ENCODE measurements at places on chromosomes 13 and 19. TPM values are rescaled to one million over a fixed set of nuclear protein-coding genes. Genes with fewer than 3 reads are reported as not detected.

- no peak for DNase-seq
Observed at GRCh38 chr13:31880851-31881494, 141.6 kb downstream of the RXFP2 start.

DNA sequence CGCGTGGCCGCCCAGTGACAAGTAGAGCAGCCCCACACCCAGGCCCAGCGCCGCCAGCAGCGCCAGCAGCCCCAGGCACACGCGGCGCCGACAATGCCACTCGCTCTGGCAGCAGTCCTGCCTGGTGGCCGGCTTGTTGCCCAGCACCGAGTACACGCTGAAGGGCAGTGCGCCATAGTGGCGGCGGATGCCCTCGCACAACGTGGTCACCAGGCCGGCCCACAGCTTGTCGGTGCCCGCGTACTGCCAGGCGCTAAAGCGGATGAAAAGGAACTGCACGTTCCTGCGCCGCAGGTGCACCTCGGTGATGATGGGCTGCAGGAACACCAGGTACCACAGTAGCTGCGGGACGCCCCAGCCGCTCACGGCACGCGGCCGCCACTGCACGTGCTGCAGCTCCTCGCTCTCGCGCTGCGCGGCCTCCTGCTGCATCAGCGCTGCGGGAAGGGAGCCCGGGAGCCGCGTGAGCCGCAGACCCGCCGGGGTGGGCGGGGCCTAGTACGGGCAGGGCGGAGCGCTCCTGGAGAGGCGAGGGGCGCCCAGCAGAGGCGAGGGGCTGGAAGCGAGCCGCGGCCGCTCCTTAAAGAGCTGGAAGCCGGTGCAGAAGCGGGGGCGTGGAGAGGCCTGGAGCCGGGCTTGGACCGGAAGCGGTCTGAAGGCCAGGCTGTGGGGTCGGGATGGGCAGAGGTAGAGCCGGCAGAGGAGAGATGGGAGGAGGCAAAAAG lies 7.3 kb downstream of the NKPD1 start:
- peak; percentile 82 for DNase-seq

- DNase-seq, result peak; percentile 30
Observed at GRCh38 chr19:16160943-16161560, 12.3 kb downstream of the CIB3 start.

- DNase-seq, result peak; percentile 35
Observed at GRCh38 chr13:91375116-91375729, 23.2 kb upstream of the GPC5 start.

DNA sequence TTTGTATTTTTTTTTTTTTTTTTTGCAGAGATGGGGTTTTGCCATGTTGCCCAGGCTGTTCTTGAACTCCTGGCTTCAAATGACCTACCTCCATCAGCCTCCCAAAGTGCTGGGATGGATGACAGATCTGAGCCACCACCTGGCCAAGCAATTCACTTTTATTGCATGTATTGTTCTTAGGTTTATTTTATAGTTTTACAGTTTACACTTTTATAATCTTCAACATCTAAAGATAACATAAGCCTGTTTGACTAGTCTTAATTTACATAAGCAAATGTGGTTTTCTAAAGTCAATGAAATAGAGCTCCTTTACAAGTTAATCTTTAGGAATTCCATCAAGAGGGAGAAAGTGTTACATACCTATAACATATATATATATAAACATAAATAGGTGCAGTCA lies 9.5 kb upstream of the MPV17L2 start:
- no peak for DNase-seq

DNA sequence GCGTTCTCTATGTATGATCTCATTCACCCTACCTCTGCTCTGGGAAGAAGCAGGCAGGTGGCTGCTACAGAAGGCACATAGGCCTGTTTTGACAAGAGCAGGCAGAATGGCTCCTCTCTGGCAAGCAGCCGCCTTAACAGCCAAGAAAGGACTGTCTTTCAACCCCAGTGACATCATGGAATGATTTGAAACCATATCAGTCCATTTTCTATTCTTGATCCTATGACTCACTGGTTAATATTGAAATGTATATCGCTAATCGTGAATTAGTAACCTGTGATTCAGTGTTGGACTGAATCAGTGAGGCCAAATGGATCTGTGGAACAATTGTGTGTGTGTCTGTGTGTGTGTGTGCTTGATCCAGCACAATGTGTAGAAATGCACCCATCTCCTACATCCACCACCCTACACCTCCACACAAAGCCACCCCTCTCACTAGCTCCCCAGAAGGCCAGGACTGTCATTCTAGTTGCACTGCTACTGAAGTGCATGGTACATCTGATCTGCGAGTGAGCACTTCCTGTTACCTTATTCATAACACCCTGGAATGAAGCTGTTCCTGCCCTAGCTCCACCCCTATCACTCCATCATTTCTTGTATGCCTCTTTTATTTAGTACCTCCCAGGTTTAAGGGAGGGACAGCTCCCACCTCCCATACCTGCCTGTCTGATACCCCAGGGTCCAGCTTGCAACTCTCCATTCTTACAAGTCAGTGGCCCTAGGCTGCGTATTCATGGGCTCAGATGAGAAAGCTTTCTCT lies 460.0 kb downstream of the FOXO1 start:
- no peak for DNase-seq

GRCh38 chr13:40016953-40017660 lies 361.6 kb downstream of the COG6 start:
- DNase-seq, result no peak

DNA sequence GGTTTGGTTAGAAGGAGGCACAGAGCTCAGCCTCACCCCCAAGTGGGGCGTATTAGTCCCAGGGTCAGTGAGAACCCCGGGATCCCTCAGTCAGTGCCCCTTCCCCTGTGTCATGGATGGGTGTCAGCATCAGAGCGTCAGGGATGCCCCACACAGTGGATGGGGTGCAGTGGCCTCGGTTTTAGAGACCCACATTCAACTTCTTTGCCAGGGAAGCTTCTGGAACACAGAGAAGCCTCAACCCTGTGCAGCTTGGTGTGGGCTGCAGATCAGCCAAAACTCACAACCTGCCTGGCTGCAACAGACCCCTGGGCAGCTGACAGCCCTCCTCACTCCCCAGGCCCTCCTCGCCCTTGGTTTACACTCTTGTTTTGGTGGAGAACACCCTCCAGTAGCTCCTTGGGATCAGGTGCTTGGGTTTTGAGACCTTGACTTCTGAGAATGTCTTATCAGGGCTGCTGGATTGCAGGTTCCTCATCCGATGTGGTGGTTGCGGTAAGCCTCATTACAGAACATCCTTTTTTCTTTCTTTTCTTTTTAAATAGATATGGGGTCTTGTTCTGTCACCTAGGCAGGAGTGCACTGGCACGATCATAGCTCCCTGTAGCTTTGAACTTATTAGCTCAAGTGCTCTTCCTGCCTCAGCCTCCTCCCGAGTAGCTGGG lies 11.0 kb downstream of the ZNF333 start:
- DNase-seq, result no peak

DNA sequence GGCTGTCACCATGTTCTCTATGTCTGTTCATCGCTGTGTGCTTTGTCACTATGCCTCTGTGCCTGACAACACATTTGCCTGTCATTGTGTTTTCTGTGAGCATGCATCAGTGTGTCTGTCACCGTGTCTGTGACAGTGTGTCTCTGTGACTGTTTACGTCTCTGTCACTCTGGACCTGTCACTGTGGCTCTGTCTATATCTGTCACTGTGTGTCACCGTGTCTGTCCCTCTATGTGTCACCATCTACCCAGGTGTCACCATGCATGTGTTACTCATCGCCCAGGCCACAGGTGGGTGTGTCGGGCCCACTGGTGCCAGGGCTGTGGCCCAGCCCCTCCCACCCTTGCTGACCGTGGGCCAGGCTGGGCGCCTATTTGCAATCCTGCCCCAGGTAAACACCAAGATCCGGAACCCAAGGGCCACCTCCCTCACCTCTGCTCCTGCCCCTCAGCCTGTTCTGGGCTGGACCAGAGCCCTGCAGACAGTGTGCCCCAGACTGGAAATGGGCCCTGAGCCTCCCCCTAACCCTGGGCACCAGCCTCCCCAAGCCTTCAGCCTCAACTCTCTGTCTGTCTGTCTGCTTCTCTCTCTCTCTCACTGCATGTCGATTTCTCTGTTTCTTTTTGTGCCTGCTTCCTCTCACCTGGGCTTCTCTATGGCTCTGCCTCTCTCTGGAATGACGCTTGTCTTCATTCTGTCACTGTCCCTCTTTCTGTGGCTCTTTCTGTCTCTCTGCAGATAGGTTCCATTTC lies 7.7 kb downstream of the IRF2BP1 start:
- DNase-seq, result no peak

GRCh38 chr13:29379281-29379680 lies 216.2 kb downstream of the SLC7A1 start:
- no peak for DNase-seq

GRCh38 chr13:89688918-89689317 lies 1658.6 kb upstream of the MIR17HG start:
- DNase-seq, result peak; percentile 29

GRCh38 chr19:49488046-49488862 lies 846 bp downstream of the RPL13A start:
- no peak for DNase-seq

GRCh38 chr13:97028441-97029299 lies 34.4 kb upstream of the OXGR1 start:
- peak; percentile 76 for DNase-seq

GRCh38 chr13:111554539-111555267 lies 234.3 kb downstream of the TEX29 start:
- no peak for DNase-seq

DNA sequence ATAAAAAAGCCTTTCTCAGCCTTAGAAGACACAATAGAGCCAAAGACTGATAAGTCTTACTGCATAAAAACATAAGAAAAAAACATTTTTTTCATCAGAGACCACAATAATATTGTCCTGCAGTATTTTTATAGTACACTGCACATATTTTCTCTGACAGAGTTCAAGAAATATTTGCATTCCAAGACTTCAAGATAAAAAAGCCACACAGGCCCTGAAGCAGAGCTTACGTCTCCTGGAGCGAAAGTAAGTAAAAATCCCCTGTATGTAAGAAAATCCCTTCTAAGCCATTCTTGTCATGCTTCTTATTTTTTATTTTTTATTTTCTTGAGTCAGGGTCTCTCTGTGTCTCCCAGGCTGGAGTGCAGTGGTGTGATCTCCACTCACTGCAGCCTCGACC lies 755.9 kb downstream of the LIG4 start:
- peak; percentile 81 for DNase-seq

GRCh38 chr13:21517576-21517975 lies 58.5 kb upstream of the ZDHHC20 start:
- DNase-seq, result no peak

DNA sequence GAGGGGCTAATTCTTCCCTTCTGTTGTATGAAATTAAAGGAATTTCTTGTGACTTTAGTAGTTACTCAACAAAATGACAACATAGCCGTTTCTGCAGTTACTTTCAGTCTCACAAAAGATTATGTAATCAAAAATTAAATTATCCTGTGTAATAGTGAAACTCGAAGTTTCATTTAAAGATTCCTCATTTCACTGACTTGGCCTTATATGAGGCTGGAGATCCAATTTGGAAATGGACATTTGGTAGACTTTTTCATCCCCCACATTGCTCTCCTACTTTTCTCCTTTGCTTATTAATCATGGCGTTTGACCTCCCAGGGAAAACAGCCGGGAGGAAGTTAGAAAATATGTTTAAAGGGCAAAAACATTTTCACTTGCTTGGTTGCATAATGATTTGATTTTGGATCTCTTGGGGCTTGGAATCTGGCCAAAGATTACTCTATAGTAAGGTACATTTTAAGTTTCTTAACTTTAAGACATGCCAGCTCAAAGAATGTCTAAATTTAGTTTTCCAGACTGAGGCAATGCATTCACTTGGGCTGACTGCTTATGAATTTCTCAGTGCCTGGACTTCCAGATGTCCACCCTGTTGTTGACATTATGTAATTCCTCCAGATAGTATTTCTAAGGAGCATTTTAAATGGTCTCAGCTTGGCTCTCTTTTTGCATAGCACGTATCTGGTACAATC lies 1364.9 kb upstream of the MIR17HG start:
- peak; percentile 65 for DNase-seq

DNA sequence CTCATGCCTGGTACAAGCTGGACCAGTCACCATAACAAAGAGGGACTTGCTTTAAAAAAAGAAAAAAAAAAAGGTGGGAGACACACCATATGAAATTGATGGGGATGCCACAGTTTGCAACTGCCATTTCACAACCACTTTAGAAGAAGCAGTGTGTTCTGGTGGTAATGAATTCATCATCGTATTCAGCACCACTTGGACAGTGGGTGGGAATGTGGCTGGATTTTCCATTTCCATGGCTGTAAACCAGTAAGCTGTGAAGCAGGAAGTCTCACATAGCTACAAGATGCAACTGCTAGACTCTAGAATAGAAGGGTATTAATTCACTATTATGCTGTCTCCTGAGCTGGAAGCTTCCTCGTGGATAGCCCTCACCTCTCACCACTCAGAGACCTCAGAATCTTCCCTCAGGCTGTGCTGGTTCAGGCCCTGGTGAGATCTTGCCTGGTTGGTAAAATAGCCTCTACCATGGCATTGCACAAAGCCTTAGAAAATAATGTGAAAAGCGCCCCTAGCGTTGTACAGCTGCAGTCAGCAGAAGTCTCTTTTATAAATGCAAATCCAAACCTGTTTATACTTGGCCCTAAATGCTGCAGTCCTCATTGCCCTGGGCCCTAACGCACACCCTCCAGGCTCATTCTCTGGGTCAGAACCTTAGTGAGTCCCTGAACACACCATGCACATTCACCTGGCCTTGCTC lies 150.7 kb downstream of the KCTD15 start:
- no peak for DNase-seq

DNA sequence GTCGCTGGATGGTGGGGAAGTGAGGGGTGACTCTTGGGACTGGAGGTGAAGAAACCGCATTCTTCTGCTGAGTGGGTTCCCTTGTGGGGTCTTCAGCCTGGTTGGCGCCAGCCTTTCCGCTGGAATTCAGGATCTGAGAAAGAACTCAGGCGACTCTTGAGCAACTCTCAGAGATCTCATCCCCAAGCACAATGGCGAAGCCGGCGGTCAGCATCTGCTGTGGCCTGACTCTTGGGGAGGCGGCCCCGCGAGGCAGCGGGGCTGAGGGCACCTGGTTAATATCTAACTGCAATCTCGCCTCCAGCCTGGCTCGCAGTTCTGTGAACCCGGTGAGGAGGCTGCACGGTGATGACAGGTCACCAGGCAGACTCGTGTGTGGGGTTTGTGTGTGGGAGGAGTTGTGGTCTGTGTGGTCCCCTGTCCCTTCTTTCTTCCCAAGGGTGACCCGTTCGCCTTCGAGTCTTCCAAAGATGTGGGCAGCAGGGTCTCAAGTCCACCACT lies 883 bp downstream of the ZNF441 start:
- peak; percentile 48 for DNase-seq

- DNase-seq, result no peak
Observed at GRCh38 chr19:38686530-38686888, 39.1 kb downstream of the ACTN4 start.

- no peak for DNase-seq
Observed at GRCh38 chr19:34135821-34136611, 36.3 kb upstream of the LSM14A start.

GRCh38 chr19:1052349-1052975 lies 12.6 kb downstream of the ABCA7 start:
- no peak for DNase-seq

GRCh38 chr13:21333186-21333585 lies 125.9 kb downstream of the ZDHHC20 start:
- DNase-seq, result peak; percentile 53

IZUMO1 gene
- not detected for polyA plus RNA-seq

TEX26 gene
- polyA plus RNA-seq, result not detected

ZFP28 gene
- 6.3 TPM for polyA plus RNA-seq

LAIR2 gene
- not detected for polyA plus RNA-seq

TEX29 gene
- not detected for polyA plus RNA-seq

PLEKHJ1 gene
- polyA plus RNA-seq, result 297 TPM

NOVA2 gene
- polyA plus RNA-seq, result 0.17 TPM

PPFIA3 gene
- 32.5 TPM for polyA plus RNA-seq

GPR12 gene
- polyA plus RNA-seq, result not detected

ADAMTSL5 gene
- polyA plus RNA-seq, result 4.9 TPM

All from cardiac muscle cell (in vitro differentiated cells and primary cell).